ENCODE measurements at places on chromosomes 13 and 19.

- no peak for DNase-seq
Measured at GRCh38 chr13:109368230-109368629, 418.2 kb downstream of the IRS2 start.

DNA sequence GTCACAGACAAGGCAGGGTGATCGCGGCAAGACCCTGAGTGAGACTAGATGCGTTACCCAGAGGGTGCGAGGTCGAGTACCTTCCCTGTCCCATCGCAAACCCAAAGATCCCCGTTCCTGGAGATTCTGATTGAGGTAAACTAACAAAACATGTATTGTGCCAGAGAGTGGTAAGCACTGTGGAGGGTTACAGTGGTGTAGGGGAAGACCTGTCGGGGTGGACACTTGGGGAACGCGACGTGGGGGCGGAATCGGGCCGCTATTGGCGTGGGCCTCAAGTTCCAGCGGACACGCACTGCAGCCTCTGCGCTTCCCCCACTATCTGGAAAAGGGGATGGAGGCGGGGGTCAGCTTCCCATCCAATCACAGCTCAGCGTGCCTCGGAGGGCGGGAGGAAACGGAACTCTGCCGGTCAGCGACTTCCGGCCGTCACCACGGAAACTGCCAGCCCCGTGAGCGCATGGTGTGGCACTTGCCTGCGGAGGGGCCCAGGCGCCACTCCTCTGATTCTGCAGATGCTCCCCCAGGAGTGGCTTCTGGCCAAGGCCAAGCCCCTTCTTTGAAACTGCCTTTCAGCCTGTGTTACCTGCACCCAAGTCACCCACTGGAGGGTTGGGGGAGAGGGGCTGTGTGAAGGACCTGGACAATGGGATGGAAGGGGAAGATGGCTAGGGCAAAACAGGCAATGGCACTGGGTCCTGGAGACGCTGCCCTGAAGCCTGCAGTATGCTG lies 1.0 kb upstream of the UBE2M start:
- DNase-seq, result peak; percentile 75

DNA sequence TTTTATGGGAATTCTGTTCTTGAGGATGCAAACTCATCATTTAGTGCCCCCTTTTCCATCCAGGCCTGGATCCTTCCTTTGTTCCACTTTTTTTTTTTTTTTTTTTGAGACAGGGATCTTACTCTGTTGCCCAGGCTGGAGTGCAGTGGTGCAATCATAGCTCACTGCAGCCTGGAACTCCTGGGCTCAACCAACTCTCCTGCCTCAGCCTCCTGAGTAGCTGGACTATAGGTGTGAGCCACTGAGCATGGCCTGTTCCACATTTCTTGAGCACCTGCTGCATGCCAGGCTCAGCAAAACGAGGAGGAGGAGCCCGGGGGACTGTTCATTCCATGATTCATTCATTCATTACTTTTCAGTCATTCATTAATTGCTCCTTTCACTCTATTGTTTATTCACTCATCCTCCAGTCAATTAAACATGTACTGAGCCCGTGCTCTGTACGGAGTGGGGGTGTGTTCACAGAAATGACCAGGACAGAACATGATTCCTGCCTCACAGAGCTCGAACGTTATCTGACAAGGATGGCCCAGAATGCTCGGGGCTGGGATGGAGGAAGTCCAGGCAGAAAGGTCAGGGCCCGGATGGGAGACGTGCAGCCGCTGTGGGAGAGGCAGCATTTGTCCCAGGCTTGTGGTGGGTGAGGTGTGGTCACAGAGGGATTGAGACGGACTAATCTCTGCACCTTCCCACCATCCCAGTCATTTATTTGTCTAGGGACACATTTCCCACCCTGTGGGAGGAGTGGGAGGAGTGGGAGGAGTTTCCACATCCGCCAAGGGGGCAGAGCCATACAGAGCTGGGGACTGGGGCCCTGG lies 51.2 kb upstream of the SHKBP1 start:
- no peak for DNase-seq

GRCh38 chr19:5593343-5594255 lies 25.8 kb upstream of the TINCR start:
- DNase-seq, result no peak

DNA sequence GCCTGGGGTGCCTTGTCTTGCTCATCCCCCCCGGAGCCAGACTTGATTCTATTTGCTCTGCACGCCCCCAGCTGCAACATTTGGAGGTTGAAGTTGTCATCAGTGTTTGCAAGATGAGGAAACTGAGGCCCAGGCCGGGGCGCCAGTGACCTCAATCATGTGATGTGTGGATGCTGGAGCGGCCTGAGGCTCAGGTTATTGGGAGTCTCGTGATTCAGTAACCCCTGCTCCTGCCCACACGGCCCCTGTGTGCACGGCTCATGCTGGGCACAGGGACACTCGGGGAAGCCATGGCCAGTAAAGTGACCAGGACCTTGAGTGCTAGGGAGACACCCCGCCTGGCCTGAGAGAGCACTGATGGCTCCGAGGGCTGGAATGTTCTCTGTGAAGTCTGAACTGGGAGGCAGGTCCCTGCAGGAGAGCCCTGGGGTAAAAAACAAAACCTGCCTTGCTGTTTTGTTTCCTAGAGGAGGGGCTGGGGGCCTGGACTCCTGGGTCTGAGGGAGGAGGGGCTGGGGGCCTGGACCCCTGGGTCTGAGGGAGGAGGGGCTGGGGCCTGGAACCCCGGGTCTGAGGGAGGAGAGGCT lies 1.9 kb downstream of the FGF21 start:
- DNase-seq, result no peak

DNA sequence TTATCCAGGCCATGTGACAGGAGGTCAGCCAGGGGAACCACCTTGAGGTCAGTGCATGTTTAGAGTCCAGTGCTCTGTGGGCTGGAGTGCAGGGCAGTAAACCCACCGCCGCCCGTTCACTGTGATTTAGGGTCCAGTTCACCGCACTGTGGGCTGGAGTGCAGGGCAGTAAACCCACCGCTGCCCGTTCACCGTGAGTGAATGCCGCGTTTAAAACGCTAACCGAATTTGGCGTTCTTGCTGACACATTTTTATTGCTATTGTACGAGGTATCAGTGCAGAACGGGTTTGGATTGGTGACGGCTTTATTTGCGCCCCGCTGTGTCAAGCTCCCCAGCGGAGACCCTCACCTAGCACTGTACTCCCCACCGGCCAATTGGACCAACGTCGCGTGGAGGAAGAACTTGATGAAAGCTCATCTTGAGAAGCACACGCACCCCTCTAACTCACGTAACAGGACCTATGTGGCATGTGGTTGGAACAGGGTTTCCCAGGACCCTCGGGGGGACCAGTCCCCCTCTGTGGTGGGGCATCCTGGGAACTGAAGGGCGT lies 27.9 kb downstream of the C13orf46 start:
- no peak for DNase-seq

DNA sequence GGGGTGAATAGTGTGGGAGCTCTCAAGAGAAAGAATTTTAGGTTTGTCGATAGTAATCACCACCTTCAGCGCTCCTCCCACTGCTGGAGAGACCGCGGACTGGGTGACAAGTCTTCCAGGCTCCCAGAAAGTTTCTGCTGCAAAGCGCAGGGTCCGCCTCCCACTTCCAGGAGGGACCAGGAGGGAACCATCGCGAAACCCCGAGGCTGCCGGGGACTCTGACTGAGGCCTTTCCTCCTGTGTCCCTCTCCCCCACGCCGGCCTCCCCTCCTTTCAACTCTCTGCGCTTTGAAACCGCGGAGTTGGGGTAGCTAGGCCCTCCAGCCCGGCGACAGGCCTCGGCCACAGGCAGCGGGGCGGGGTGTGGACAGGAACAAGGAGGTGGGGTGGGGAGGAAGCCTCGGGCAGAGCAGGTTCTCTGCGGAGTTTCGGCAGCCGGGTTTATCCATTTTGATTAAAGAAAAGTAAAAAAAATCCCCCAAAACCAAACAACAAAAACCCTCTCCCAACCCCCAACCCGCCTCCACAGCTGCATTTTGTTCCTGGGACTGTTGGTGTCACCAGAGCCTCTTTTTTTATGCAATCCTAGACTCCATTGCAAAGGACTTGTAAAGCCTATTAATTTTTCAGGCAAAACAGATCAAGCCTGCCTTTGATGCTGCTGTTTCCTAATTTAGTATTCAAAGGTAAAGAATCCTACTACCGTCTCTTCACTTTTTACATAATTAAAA lies 157.2 kb downstream of the TM9SF2 start:
- DNase-seq, result peak; percentile 18

DNA sequence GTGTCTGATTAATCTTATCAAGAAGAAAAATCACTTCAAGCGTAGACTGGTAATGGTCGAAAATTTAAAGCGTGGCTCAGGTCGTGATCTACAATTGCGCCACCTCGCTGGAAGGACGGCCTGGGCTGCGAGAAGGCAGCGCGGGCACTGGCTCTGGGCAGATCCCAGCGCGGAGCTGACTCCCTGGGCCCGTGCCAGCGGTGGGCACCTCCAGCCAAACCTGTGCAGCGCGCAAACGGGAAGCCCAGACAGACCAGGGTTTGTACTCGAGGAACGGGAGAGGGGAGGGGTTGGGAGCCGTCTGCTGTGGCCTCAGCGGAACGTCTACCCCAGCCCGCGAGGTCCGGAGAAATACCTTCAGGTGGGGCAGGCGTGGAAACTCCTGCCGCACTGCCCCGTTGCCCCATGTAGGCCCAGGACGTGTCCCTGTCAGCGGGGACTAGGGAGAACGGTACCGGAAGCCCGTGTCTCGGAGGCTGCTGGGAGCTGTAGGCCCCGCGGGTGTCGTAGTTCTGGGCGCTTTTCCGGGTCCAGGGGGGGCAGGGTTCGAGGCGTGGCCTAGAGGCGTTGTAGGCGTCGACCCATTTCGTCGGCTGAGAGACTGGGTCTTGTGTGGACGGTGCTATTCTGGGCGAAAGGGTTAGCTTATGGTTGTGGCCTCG lies 21.1 kb downstream of the ZNF274 start:
- DNase-seq, result no peak

- no peak for DNase-seq
Measured at GRCh38 chr19:3450796-3451411, 29.4 kb downstream of the SMIM24 start.

Measured in stimulated activated CD8-positive, alpha-beta memory T cell treated with anti-CD3 and anti-CD28 coated beads, Interleukin-4, amount 100 ng/mL, for 24 hours (primary cell).